ENCODE measurements at places on chromosomes 6 and 20.
A peak's percentile ranks its signal among the peaks of the same experiment; 100 is the strongest.

DNA sequence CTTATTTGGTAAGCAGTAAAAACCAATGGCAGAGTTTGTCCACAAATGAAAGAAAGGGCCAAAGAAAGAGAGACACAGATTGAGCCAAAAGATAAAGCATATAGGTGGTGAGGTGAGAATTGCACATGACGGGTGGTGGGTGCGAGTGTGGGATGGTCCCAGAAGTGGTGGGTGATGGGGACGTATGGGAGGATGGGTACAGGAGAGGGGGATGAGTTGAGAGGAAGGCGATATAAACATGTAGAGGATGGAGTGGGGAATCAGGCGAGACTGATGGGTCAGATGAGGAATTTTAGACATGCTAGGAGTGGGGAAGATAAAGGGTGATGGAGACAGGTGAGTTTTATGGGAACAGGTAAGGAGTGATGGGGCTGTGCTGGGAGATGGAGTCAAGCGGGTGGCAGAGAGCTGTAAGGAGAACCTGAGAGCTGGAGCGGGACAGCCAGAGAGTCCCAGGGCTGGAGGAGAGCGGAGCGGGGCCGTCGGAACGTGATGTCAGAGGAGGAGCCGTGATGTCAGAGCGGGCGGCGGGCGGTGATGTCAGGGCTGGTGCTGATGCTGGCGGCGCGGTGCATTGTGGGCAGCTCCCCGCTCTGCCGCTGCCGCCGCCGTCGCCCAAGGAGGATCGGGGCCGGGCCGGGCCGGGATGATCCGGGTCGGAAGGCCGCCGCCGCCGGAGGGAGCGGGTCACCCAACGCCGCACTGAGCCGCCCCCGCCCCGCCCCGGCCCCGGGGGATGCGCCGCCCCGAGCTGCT lies at the start of gene TTBK1:
Gene TTBK1, plus strand, starts transcription at position 574 of the 756 bp plus-strand sequence. CDS start 3,180 bp downstream, outside the sequence.
- DNase-seq: no peak

- DNase-seq: peak; percentile 59
Observed at GRCh38 chr6:35048631-35049083, 92.5 kb downstream of the TCP11 start.

DNA sequence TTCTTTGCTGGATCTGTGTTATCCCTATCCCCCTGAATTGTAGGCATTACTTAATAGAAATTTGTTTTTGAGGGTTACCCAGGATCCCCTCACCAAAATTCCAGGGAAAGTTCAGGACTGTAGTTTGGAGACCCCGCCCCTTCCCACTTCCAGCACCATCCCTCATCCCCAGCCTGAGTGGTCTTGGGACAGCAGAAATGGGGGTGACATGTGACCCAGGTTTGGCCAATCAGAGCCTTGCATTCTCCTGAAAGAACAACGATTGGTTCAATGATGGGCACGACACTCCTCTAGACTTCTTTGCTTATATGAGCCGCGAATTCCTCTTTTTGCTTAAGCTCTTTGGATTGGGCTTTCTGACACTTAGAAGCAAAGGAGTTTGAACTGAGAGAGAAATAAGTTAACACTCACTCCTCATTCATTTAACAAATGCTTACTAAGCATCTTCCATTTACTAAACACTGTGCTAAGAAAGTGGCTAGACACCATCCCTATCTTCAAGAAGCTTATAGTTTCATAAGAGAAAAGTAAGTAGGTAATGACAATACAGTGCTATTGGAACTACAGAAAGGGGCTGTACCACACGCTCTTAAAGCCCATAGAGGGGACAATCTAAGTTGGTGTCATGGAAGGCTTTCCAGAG lies 24.9 kb upstream of the PAQR8 start:
- no peak for DNase-seq

DNA sequence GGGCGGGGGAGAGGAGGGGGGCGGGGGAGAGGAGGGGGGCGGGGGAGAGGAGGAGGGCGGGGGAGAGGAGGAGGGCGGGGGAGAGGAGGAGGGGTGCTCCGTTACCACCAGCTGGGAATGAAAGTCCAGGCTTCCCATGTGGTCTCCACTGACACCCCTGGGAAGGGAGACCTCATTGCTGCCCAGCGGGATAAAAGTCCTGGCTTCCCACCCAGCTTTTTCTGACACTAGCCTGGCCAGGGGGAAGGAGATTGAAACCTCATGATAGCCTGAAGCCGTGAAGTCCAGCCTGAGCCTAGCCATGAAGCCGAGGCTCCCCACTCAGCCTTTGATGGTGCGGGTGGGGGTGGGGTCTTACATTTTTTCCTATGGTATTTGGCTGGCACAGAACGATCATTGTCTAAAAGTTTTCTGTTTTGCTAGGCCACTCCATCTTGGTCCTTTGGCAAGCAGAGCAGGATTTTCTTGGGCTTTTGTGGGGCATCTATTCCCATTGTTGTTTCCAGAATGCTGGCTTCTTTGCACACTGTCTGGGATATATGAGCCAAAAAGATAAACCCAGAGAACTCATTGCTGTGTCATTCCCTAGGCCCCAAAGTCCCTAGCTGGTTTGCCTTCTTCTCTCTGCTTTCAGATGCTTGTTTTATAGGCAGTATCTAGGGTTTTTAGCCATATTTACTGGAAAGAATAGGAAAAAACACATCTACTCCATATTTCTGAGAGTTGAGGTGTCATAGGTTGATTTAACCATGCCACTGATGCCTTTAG lies 67.9 kb upstream of the RNF24 start:
- no peak for DNase-seq

- DNase-seq: peak; percentile 75
Observed at GRCh38 chr6:75334266-75335040, 49.9 kb upstream of the TMEM30A start.

- no peak for DNase-seq
Observed at GRCh38 chr6:28673417-28673786, 147.7 kb downstream of the GPX5 start.

- DNase-seq: peak; percentile 4
Observed at GRCh38 chr6:93849857-93850256, 430.5 kb upstream of the EPHA7 start.

Measured in astrocyte of the cerebellum (primary cell).